BJ (cell line): ENCODE measurements at places on chromosomes 13 and 19.

GRCh38 chr19:16252459-16253205 is 54.9 kb downstream of the AP1M1 start:
- no peak for DNase-seq

DNA sequence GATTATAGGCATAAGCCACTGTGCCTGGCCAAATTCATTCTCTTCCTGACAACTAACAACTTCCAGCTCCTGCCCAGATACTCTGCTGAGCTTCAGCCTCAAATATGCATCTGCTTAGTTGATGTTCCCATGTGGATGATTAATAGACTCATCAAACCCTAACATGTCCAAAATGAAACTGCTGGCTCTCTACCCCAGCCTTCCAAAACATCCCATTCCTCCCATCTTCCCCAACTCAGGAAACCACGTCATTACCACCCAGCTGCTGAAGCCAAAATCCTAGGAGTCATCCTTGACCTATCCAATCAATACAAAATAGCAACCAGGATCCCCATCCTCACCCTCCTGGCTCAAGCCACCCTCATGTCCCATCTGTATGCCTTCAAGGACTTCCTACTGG is 20.9 kb downstream of the POU2F2 start:
- DNase-seq = no peak

DNA sequence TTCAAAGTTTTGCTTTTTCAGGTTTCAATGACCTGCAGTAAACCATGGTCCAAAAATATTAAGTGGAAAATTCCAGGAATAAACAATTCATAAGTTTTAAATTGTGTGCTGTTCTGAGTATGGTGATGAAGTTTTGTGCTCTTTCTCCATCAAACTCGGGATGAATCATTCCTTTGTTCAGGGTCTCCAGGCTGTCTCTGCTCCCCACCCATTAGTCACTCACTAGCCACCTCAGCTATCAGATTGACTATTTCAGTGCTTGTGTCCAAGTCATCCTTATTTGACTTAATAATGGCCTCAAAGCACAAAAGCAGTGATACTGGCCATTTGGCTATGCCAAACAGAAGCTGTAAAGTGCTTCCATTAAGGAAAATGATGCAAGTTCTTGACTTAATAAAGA is 1140.4 kb downstream of the EFNB2 start:
- DNase-seq = no peak

GRCh38 chr13:90545070-90545840 is 802.2 kb upstream of the MIR17HG start:
- no peak for DNase-seq

- no peak for DNase-seq
Observed at GRCh38 chr19:810077-810855, 11.5 kb downstream of the PLPPR3 start.

GRCh38 chr19:17686023-17686521 is 2.1 kb downstream of the UNC13A start:
- no peak for DNase-seq

GRCh38 chr13:23799945-23800344 is 89.3 kb downstream of the MIPEP start:
- DNase-seq = no peak
